Stimulated activated CD8-positive, alpha-beta memory T cell treated with anti-CD3 and anti-CD28 coated beads, Interleukin-4, amount 100 ng/mL, for 1 hour (primary cell): ENCODE measurements at places on chromosomes 6 and 20.

DNA sequence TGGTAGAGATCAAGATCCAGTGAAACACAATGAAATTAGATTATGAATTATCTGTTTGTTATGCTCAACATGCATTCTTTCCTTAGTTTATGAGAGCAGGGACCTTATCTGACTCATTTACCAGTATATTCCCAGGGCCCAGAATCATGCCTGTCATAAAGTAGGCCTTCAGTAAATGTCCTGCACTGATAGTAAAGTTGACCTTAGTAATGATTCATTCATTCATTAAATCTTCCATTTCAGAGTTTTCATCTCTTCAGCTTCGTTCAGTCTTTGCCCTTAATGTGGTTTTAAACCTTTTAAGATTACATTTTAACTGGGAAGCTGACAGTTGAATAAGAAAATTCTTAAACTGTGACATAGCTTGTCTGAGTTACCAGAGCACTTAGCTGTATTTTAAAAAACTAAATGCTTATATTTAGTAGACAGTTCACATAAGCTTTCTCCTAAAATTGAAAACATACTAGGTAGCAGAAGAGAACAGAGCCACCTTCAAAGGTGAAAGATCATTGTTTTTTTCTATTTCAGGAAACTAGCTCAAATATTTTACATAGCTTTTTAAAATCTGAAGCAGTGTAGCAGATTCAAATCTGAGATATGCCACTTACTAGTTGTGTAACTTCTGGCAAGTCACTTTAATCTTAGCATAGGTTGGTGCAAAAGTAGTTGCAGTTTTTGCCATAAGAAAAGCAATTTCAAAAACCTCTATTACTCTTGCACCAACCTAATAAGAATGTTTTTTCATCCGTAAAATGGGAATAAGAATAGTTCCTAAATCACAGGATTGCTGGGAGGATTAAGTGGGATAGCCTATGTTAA, 41.4 kb downstream of the MCM8 start:
- DNase-seq = no peak

DNA sequence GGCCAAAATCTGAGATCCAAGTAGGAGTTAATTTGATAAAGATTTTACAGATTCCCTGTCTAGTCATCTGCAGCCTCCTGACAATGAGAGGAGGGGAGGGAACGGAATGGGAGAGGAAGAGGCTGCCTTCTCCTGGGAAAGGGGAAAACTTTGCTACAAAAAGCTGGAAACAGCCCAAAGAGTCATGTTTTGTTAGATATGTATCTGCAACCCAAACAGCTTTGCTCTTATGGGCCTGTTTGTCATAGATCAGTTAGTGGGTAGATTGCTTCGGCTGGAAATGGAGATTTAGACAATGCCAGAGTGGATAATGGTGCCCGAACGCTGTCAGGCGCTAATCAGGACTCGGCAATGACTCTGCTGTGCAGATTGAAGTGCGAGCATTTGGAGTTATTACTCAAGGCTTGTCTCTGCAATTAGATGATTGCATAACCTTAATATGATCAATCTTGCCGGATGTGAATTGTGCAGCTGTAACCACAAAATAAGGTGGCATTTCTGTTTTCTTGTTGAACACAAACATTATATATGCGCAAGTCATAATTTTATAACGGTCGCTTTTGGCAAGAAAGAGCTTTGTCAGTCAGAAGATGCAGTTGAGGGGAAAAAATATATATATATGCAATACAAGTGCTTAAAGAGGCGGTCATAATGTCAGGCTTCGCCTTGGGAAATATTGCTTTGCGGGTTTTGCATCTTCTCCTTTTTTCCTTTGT, 92.4 kb upstream of the MAFB start:
- no peak for DNase-seq

DNA sequence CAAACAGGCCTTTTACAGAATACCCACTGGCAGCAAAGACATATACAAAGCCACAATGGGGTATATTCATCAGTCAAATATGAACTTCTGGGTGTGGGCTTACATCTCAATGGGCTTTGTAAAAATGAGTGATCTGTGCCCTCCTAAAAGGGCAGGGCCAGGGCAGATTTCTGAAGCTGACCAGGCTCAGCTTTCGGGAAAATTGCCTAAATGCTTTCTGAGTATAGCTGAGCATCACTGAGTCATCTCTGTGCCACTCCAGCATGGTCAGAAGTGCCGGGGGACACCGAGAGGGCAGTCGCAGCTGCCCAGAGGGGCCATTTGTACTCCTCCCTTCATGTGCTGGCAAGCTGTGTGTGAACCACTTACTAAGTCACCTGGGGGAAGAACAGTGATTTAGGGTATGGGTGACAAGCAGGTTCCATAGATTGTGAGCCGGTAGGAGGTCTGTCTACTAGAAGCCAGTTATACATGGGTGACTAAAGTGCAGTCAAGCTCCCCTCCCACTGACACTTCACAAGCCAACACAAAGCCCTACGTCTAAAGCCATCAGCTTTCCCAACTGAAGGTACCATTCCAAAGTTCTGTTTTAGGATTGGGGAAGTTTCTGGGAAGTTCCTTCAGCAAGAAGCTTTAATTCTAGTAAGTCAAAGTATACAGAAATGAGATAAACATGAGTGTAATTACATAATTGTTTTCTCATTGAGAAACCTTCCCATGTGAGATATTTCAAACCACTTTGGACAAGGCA, 147.6 kb upstream of the TAB2 start:
- DNase-seq = no peak

DNA sequence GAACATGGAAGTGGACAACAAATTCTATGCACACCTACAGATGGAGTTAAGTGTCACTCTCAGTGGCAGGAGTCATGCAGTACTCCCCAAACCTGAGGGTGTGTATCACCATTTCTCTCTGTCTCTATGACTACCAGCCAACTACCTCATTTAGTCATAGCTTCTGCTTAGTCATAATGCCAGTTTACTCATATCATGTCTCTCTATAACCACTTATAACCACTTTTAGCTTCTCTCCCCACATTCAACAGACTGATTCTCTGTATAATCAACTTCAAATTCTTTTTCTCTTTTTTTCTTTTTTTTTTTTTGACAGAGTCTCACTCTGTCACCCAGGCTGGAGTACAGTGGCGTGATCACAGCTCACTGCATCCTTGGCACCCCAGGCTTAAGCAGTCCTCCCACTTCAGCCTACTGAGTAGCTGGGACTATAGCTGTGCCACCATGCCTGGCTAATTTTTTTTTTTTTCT, 13.8 kb upstream of the GTF3C6 start:
- no peak for DNase-seq

GRCh38 chr20:29297411-29298270, 1959.8 kb upstream of the DEFB115 start:
- DNase-seq = no peak

GRCh38 chr20:64025826-64026412, 10.1 kb upstream of the C20orf204 start:
- no peak for DNase-seq

- no peak for DNase-seq
These were observed 45.3 kb upstream of the IER3 start for GRCh38 chr6:30789606-30790005.

- no peak for DNase-seq
These were observed 272.0 kb downstream of the PACRG start for GRCh38 chr6:162999575-163000285.

GRCh38 chr6:134626086-134626485, 308.2 kb upstream of the SGK1 start:
- no peak for DNase-seq
